ENCODE measurements at places on chromosomes 6 and 20.
A peak's percentile ranks its signal among the peaks of the same experiment; 100 is the strongest.

- DNase-seq: no peak
These were observed 199.2 kb upstream of the NT5E start for GRCh38 chr6:85250586-85251220.

DNA sequence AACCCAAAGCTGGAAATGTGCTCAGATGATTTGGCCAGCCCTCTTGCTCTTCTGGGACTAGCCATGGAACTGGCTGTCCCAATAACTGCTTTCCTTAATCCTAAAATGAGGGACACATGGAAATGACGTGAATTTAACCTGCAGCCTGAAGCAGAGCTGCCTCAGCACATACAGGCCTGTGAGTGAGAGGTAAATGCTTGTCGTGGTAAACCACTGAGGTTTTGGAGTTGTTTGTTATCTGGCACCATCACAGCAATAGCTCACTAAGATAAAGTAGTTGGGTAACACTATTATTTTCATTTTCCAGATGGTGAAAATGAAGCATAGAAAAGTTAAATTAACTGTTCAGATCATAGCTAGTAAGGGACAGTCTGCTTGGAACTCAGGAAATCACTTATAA lies 333.4 kb upstream of the CHD6 start:
- no peak for DNase-seq

DNA sequence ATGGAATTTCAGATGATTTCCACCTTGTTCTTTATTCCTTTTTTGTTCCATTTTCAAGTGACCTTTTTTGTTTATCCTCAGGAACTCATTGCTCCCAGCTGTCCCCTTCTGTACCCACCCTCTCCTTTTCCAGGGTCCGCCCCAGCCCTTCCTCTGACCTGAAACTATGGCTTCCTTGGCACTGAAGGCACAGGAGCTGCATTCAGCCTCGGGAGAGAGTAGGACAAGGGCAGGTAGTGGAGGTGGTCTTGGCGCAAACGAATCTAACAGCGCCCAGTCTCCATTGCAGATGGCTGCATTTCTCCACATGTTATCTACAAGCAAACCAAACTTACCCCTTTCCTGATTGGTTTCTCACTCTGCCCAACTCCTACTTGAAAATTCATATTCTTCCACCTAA lies 8.8 kb upstream of the ULBP2 start:
- DNase-seq: no peak

DNA sequence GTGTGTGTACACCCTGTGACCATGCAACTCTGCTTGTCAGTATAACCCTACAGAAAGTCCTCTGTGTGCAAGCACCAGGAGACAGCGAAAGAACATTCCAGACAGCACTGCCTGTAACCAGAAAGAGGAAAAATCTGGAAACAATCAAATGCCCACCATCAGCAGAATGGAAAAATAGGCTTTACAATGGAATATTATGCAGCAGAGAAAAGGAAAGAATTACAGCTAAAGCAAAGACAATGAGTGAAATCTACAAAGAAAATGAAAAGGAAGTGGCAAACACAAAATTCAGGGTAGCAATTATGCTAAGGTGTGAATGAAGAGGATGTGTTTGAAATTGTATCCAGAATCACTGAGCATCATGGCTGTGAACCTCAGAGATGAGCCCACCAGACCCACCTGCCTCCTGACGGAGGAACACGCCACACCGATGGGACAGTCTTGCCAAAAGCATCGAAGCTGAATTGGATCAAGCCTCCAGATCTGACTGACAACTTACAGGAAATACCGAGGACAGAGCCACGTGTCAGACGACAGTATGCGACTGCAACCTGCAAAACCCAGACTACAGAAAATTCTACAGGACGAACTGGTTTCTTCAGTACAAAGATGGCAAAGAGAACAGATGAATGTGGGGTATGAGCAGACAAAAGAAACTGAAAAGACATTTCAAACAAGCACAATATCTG lies 133.2 kb downstream of the NFATC2 start:
- no peak for DNase-seq

- peak; percentile 28 for DNase-seq
These were observed 76.7 kb downstream of the PREX1 start for GRCh38 chr20:48750941-48751635.

DNA sequence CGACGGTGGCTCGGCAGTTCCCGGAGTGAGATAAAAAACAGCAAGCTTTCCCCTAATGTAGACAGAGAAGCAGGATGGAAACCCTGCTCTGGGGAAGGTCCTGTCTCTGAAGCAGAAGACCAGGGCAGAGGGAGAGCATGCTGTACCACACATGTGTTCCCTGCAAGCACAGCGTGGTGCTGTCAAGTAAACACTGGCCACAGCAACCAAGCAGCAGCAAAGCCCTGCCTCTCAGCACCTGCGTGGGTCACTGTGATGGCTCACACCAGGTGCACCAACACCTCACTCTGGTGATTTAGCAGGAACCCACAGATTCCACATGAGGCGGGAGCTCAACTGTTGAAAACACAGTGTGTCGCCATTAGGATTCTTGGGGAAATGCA lies 65.2 kb upstream of the TXNDC5 start:
- no peak for DNase-seq

Measured in activated T-helper 1 cell treated with anti-CD3 and anti-CD28 coated beads, Interleukin-2, amount 50 U/mL, for 16 hours (primary cell).